T47D (cell line): ENCODE measurements at places on chromosomes 4 and X.

GRCh38 chr4:10667701-10668326 lies 16.8 kb downstream of the CLNK start:
- no peak for DNase-seq

- DNase-seq = no peak
These were observed 15.1 kb upstream of the AFF1 start for GRCh38 chr4:86919561-86920223.

DNA sequence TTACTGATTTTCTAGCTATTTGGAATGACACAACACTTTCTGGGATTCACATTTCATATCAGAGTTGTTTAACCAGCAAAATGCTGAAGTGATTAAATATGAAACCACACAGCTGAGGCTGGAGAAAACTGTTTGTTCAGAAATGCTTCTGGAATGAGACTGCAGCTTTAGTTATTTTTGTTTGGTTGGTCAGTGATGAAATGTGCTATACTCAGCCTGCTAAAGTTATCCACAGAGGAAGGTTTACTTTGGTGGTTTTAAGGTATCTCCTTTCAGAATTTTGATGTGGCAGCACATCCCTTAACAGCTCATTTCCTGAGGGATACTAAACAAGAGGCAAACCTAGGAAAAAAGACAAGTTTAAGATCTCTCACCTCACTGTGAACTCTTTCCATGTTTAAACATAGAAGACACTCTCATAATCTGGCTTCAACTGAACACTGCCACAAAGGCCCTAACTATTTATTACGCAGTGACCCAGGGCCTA lies 106.6 kb upstream of the PDE5A start:
- no peak for DNase-seq

DNA sequence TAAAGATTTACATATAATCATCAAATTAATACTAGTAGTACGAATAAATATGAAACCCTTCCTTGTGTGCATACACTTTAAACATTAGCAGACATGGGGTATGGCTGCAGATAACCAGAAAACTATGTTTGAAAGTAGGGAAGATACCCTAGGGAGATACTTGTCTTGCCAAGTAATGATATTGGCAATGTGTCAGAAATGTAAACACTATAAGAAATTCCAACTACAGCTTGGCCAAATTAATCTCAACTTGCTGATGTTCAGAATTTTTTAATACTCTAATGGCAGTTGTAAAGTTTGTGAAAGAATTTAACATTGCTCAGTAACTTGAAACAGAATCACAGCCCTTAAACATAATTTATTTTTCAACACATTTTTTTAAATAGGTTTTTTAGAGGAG lies 27.4 kb upstream of the HPGD start:
- no peak for DNase-seq

DNA sequence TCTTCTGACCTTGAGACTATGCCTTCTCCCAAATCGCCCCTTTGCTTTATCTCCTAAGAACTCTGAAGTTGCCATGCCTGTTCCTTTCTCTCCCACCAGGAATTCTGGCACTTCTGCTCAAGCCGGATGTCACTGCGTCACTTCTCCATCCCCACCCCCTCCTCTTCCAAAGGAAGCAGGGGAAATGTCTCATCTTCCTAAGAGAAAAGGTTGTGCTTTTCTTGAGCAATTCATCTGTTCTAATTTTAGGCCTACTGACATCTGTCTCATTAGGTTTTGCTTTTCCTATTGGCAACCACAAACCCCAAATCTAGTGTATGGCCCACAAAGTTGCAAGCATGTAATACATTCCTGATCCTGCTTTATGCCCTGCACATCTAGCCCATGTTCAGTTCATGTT lies 163.1 kb upstream of the PLAC1 start:
- no peak for DNase-seq
